Osteoblast (primary cell): ENCODE measurements at places on chromosomes 4 and X. TPM values are rescaled to one million over a fixed set of nuclear protein-coding genes. Genes with fewer than 3 reads are reported as not detected.

The CLCN3 gene
- total RNA-seq = 32.2 and 35.9 TPM in 2 replicates

The AWAT2 gene
- not detected in 2 replicates for total RNA-seq

The YY2 gene
- total RNA-seq = 1.4 and 2.4 TPM in 2 replicates

The MAP9 gene
- 18.1 and 19.7 TPM in 2 replicates for total RNA-seq

The FGF13 gene
- total RNA-seq = 0.36 TPM in 1 of 2 replicates, not detected in the other

The MAGEA2 gene
- not detected in 2 replicates for total RNA-seq

The FAM241A gene
- 2.1 and 2.2 TPM in 2 replicates for total RNA-seq

The PCDH18 gene
- total RNA-seq = 171 and 191 TPM in 2 replicates

The F11 gene
- total RNA-seq = not detected in 2 replicates

The ITIH6 gene
- total RNA-seq = not detected in 2 replicates

The GPM6B gene
- total RNA-seq = 1.1 and 1.8 TPM in 2 replicates

The NXF2 gene
- not detected in 2 replicates for total RNA-seq

The VEGFC gene
- total RNA-seq = 55.4 and 56.9 TPM in 2 replicates

The SSX3 gene
- total RNA-seq = not detected in 2 replicates

The PCYT1B gene
- total RNA-seq = 0.59 and 1.1 TPM in 2 replicates

The TLR3 gene
- total RNA-seq = 8.0 and 8.8 TPM in 2 replicates

The ODAPH gene
- not detected in 2 replicates for total RNA-seq

The COX18 gene
- total RNA-seq = 25.9 and 29.0 TPM in 2 replicates
